Activated CD4-positive, alpha-beta T cell treated with anti-CD3 and anti-CD28 coated beads, Interleukin-2, amount 10 ng/mL, durations not matched to agents 24 days and 14 days (primary cell): ENCODE measurements at places on chromosomes 6 and 20. TPM values are rescaled to one million over a fixed set of nuclear protein-coding genes. Genes with fewer than 3 reads are reported as not detected.

Gene MAS1
- not detected in 2 replicates for total RNA-seq

GRCh38 chr6:13539572-13539971 is 34.8 kb upstream of the SIRT5 start:
- no peak for DNase-seq

DNA sequence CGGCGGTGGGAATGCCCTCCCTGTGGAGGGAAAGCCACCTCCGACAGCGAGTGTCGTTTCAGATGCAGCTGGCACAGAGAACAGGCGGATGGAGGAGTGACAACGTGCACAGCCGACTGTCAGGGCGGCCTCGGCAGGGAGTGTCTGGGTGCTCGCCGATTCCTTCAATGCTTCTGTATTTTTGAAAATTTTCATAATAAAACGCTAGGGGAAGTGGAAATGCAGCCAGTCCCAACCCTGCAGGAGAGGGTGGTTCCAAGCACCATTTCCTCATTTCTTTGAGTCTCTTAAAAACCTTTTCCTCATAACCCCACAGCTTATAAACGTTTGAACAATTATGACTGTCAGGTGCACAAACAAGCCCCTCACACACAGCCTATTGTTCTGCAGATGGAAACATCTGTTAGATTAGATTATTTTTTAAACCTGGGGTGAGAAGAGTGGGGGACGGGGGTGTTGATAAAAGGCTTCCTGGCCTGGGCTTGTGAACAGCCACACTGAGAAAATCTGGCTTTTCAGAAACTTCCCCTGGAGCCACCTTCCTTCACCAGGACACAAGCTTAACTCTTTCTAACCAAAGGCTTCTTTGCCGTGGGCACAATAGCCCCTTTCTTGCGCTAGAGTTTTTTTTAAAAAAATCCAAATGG is 228.9 kb downstream of the ANKRD60 start:
- no peak for DNase-seq

Gene SLC22A16
- total RNA-seq, result not detected in 2 replicates

DNA sequence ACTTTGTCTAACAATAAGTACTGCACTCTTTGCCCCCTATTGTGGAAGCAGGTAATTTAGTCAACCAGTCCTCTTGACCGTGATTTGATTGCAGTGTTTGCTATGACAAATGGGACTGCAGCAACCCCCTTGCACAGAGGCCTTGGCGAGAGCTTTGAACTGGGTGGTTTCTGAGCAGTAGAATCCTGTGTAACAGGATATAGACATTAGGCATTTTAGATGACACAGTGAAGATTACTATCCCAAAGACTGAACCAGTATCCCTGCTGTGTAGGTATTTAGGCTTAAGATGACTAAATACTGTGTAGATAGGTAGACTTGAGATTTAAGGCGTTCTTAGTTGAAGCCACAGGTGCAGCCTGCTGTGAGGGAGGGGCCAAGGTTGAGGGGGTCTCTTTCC is 9.9 kb downstream of the DNMT3B start:
- no peak for DNase-seq

Gene TFAP2D
- not detected in 2 replicates for total RNA-seq

DNA sequence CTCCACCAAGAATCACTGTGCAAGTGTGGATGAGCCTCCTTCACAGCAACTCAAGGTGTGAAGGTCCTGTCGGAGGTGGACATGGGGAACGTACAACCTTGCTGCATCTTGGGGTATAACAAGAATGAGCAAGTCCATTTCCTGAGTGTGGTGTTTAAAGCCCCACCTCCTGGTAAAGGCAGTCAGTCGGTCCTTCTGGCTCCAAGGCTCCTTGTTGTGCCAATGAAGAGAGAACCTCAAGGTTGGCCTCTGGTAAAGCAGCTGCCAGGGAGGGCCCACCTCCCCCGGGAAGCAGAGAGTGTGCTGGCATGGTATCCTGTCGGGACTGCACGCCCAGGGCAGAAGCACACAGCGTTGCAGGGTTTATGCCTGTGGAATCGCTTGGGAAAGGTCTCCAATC is 12.4 kb upstream of the MAS1 start:
- DNase-seq, result no peak

DNA sequence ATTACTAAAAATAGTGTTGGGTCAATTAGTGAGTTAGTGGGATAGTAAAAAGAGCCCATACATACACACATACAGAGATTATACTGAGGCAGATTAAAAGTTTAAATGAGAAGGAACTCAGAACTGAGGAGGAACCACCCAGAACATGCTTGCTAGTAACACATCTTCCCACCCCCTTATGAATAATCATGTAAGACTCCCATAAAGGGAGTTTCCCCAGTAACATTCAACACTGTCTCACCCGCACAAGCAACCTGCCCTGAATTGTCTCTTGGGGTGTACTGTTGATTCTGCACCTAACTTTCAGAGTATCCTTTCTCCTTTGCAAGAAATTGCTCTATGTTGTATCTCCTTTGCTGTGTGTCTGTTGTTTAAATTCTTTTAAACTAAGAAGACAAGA is 11.1 kb upstream of the HLA-DQB2 start:
- DNase-seq, result no peak

- no peak for DNase-seq
Measured at GRCh38 chr6:90835596-90836212, 248.8 kb upstream of the MAP3K7 start.

Gene RCAN2
- total RNA-seq, result 0.07 and 0.21 TPM in 2 replicates

Gene TGM3
- total RNA-seq, result not detected in 2 replicates

DNA sequence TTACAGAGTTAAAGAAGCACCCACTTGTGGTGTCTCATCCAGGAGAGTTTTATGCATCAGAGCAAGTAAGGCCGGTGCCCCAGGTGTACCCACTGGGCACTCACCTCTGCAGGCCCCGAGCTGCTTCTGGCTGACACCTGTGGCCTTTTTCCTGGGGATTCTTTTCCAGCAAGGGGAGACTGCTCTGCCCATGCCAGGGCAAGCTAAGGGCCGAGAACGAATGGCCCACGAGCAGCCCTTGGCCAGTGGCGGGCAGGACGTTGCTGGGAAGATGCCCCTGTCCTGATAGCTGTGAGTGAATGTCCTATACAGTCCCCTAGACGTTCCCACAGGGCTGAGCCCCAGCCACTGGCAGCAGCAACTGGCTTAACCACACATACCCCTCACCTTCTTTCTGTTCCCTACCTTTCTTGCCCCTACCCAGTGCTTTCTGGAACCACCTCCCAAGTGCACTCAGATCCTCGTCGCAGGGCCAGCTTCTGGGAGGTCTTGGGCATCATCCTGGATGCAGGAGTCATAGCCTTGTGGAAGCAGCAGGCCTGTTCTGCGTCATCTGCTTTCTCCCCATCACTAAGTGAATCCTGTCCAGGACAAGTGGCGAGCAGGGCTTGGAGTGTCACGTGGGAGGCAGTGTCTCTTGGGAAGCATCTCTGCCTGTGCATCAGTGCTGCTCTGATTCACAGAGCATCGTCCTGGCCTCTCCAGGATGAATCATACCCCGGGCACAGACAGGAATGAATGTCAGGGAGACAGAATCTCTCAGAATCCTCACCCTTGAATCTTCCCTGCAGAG is 32.5 kb downstream of the SYNDIG1 start:
- DNase-seq, result no peak

DNA sequence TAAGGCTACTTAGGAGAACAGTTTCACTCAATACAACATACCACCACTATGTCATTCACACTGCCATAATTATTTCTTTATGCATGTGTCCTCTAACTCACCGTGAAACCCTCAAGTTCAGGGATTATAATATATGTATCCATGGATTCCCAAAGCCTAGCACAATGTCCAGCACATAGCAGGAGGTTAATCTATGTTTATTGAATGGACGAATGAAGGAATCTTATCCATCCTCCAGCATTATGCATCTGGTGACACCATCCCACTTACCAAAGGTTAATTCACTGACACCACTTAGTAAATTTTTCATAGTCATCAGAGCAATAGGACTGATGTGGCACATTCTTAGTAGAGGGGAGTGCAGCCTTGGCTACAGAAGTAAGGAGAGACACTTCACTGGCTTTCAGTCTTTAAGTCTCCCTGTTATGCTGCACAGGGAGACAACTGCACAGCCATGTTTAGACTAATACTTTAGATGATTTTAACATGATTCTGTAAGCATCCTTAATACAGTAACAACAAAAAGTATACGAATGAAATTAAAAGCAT is 49.7 kb downstream of the EPHA7 start:
- no peak for DNase-seq

Gene VARS1
- 173 and 181 TPM in 2 replicates for total RNA-seq

- no peak for DNase-seq
Measured at GRCh38 chr6:89961481-89961880, 67.2 kb downstream of the GJA10 start.

Gene NKX2-4
- not detected in 2 replicates for total RNA-seq

DNA sequence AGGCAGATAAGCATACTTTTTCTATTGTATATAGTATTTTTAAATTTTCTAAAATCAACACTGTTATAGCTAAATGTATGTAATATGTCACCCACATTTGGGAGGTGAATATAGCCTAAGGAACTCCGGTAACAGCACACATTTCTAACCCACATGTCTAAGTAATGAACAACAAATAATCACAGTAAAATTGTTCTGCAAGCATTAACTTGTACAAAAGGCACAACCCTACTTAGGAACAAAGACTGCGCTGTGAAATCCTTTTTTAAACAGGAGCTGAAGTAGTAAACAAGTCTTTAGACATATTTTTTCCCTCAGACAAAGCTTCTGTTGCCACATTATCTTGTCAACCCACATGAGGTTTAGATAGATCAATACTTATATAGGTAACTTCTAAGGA is 872.4 kb upstream of the SLC35B3 start:
- DNase-seq, result no peak

GRCh38 chr20:237929-238328 is 10.9 kb downstream of the DEFB129 start:
- no peak for DNase-seq

GRCh38 chr6:2378891-2379652 is 133.7 kb upstream of the GMDS start:
- peak; percentile 63 for DNase-seq

GRCh38 chr6:125041740-125042459 is 79.7 kb downstream of the RNF217 start:
- no peak for DNase-seq

DNA sequence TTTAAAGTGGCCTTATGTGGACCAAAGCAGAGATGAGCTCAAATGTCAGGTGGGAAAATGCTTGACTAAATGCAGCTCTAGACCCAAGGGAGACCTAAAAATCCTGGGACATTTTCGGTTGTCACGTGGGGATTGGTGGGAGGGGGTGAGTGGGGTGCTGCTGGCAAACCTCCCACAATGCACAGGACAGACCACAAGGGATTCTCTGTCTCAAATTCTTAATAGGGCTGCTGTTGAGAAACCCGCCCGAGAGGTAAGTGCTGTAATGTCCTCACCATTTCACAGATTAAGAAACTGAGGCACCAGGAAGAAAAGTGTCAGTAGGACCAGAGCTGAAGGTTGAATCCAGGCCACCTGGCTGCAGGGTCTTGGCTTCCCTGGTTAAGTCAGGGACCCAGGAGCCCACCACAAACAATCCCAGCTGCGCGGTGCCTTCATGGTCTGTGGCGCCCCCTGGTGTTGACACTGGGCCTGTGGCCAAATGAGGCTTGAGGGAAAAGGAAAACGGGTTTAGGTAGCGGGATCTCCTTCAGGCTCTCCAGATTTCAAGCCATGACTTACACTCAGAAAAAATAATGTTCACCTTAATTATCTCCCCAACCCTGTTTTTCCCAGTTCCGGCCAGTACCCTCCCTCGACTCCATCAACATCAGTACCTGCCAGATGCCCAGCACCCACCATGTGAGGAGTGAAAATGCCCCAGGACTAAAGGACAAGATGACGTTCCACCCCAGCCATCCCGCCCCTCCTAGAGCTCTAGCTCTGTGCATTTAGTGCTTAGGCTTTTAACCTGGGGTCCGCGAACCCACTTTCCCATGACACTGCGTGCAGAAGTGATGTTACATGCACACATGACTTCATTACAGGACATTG is 7.2 kb downstream of the HLA-G start:
- DNase-seq, result peak; percentile 84

DNA sequence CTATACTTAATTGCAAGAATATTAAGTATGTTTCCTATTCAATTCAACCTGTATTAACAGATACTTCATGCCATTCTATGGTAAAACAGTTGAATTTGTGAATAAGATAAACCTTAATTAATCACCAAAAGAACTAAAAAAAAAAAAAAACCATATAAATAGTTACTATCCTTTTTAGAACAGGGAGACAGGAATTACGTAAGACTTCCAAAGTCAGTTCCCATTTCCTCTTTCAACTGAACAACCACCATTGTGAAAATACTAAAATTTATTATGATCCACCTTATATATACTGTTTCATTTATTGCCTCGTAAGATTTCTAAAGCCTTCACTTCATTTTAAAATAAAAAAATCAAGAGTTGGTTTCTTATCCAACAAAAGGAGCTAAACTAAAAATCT is 9.4 kb downstream of the CCNC start:
- no peak for DNase-seq

Gene MAK
- 0.47 and 0.58 TPM in 2 replicates for total RNA-seq

Gene RFX6
- total RNA-seq, result not detected in 2 replicates

Gene RAB44
- 0.07 TPM in 1 of 2 replicates, not detected in the other for total RNA-seq

DNA sequence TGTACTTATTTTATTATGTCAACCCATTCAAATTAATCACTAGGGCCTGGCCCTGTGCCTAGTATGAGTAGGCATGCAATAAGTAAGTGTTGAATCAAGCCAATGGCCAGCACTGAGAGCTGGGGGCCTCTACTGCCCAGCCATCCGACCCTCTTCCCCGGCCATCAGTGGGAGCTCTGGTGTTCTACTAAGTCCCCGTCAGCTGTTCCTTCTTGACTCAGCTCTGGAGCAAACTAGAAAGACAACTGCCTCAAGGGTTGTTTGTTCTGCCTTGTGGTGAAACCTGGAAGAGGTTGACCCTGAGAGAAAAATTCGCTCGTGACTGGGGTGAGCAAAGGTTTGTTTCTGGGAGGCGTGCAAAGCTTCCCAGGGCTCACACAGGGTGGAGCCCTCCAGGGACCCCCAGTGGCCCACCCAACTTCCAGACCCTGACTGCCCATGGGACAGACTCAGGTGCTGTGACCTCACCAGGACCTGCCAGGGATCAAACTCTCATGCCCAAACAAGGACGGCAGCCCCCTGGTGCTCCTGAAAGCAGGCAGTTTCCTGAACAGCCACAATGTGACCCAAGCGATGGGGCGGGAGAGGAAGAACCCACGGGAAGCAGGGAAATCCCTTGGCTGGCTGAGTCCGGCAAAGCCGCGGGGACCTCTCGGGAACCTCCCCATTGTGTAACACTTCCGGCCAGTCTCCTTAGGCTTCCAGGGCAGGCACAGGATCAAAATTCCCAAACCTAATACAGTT is 50.4 kb downstream of the BANF2 start:
- DNase-seq, result no peak

GRCh38 chr6:90289902-90290301 is 6.7 kb downstream of the BACH2 start:
- DNase-seq, result no peak

GRCh38 chr6:158771399-158772152 is 47.6 kb downstream of the EZR start:
- peak; percentile 58 for DNase-seq
